ENCODE measurements at places on chromosomes 5 and 9. TPM values are rescaled to one million over a fixed set of nuclear protein-coding genes. Genes with fewer than 3 reads are reported as not detected.

Gene SPINK5
- 1.2 TPM for total RNA-seq

DNA sequence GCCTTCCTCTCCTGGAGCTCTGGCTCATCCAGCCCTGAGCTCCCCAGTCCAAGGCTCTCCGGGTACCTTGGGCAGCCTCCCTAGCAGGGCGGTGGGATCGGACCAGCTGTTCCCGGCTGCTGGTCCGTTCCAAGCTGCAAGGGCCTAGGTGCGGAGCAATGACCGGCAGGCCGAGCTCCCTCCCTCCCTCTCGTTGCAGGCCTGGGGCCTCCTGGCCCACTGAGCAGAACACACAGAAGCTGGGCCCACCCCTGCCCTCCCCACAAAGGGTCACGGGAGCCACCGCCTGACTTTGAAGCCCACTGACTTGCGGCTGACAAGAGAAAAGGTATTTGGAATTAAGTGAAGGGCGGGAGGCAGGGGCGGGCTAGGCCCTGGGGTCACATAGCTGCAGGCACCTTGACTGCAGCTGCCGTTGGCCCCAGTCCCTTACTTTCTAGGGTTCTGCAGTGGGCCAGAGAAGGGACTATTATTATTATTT, 104.7 kb upstream of the IER5L start:
- DNase-seq = peak; percentile 24

- DNase-seq = no peak
These were observed 22.6 kb downstream of the PIP5K1B start for GRCh38 chr9:68727636-68728035.

Gene C9orf40
- total RNA-seq = 2.9 TPM

DNA sequence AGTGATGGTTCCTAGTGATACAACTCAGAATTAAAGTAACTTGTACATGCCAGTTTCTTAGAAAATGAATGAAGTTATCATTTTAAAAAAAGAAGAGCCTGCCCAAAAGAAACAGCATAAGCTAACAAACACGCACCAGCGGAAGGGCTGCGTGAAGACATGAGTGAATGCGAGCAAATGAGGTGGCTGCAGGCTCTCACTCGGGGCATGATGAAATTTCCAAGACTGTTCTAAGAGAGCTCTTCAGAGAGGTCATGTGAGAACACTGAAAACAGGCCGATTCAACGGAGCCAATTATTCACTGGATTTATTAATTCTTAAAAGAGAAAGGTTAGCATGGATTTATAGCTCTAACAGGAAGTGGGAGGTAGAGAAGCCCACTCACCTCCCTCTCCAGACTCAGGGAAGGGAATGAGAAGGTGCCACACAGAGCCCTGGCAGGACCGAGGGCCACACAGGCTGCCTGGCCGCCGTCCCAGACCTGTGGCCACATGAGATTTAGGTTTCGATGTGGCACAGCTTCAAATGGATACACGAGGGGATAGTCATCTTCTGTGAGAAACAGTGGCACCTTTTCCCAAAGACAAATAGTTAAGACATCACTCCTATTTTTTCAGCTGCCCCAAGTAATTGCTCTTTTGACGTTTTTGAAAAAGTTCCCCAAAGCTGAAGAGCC, 55.5 kb downstream of the HABP4 start:
- DNase-seq = no peak

Gene PKD2L2
- not detected for total RNA-seq

Gene CCNO
- total RNA-seq = 2.7 TPM

Gene ACTL7A
- not detected for total RNA-seq

DNA sequence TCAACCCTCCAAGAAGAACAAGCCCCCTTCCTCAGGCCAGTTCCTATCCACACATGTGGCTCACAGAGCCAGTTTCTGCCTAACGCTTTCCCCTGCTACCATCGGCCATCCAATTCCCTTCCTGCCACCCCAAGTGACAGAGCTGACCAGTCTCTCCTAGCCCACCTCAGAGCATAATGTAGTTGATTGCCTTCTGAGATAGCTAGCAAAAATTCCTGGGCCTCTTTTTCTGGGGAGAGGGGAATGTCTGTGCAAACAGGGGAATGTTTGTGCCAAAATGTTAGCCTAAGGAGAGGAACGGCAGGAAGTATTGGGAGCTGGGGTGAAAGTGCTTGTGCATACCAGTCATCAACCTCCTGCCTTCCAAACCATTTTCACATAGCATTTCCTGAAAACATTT, 157.0 kb downstream of the PJA2 start:
- DNase-seq = no peak

DNA sequence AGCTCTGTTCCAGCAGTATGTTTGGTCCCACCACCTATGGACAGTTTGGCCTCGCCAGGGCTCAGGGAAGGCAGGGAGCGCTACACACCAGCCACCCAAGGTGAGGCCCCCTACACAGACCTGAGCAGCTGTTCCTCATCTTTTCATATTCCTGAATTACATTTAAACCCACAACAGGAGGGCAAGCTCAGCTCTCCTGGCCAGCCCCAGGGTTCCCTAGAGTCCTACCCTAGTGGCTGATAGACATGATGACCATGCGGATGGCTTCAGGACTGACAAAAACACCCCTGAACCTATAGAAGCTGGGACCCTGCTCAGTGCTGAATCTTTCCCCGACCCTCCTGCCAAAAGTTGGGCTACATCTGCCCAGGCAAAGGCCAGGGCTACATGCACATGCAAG, 6.7 kb upstream of the FOXE1 start:
- DNase-seq = no peak

DNA sequence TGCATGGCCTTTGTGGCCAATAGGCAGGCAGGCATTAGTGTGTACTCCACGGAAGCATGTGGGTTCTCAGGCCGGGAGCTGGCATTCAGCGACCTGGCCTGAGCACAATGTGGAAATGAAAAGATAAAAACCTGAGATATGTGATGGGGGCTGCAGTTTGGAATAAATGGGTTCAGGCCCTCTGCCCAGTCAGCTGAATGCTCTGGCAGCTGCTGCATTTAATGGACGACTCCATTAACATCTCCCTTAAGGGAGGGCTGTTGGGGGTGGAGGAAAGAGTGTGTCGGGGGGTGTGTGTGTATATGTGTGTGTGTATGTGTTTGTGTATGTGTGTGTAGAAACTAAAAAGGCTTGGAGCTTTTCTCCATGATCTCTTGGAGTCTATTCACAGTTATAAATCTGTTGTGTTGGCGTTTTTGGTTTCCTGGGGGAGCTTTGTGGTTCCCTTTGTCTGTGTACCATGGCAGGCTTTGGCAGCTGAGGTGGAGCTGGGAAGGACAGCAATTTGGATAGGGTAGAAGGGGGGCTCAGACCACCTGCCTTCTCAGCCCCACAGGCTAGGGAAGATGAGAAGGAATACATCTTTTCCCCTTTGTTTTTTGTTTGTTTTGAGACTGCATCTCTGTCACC, 27.3 kb upstream of the HSPA9 start:
- DNase-seq = no peak

GRCh38 chr9:35651956-35652828, 1.5 kb upstream of the SIT1 start:
- DNase-seq = no peak

DNA sequence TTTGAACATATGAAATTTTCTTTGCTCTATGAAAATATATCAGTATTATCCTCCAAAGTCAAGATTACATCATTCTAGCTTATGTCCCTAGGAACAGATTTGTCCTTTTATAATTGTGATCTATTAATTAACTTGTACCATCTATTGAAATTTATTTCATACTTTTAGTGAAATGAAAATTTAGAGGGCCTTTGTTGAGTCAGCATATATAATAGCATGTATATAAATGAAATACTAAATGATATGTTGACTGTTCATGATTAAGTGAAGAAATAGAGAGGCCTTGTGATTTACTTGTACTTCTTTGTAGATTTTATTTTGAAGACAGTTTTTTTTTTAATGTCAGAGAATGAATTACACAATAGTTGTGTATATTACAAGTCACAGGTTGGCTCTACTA, 86.4 kb downstream of the PARP8 start:
- DNase-seq = no peak

GRCh38 chr9:82726424-82727276, 336.3 kb downstream of the RASEF start:
- no peak for DNase-seq

Gene NDOR1
- 11.3 TPM for total RNA-seq

GRCh38 chr5:78260771-78261170, 33.7 kb downstream of the AP3B1 start:
- DNase-seq = no peak

Gene CNTFR
- total RNA-seq = 2.9 TPM

Gene ACOT12
- not detected for total RNA-seq

GRCh38 chr9:26523577-26523976, 369.0 kb downstream of the CAAP1 start:
- no peak for DNase-seq

Gene FOXD4L5
- 0.15 TPM for total RNA-seq

Gene CCNI2
- not detected for total RNA-seq

Gene KIF4B
- not detected for total RNA-seq

Gene HCN1
- total RNA-seq = 0.27 TPM

DNA sequence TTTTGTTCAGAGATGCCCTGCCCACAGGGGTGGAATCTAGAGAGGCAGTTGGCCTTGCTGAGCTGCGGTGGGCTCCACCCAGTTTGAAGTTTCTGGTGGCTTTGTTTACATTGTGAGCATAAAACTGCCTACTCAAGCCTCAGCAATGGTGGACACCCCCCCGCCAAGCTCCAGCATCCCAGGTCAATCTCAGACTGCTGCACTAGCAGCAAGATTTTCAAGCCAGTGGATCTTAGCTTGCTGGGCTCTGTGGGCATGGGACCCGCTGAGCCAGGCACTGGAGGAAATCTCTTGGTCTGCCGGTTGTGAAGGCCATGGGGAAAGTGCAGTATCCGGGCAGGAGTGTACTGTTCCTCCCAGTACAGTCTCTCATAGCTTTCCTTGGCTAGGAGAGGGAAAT, 55.5 kb downstream of the MINAR2 start:
- DNase-seq = no peak

- peak; percentile 52 for DNase-seq
These were observed 933.8 kb upstream of the DMAC1 start for GRCh38 chr9:8733131-8733954.

Gene BTNL3
- not detected for total RNA-seq

Gene GFI1B
- total RNA-seq = not detected

DNA sequence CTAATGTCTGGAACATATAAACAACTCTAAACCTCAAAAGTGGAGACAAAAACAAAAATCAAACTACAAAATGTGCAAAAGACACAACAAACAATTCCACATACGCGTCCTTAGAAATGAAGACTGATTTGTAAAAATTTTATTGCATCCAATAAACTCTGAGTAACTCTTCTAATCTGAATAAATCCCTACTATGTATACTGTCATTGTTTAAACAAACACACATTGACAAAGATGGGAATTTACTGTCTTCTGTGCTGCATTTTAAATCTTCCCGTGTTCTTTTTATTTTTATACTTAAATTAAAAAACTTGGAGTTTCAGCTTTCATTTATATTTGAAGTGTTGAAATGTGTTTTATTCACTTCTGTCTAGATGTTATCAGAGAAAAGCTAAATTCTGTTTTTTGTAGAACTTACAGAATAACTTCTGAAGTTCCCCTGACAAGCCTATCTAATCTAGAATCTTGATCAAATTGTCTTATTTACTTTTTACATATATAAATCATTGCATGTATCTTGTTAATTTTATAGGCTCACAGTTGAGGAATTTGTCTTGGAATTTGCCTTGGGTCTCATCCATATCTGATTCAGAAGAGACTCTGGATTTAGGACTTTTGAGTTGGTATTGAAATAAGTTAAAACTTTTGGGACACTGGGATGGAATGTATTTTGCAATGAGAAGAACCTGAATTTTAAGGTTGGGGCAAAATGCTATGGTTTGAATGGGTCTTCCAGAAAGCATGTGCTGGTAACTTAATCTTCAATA, 2064.4 kb upstream of the C9orf72 start:
- DNase-seq = no peak

- no peak for DNase-seq
These were observed 23.2 kb upstream of the DAB2 start for GRCh38 chr5:39447968-39448367.

DNA sequence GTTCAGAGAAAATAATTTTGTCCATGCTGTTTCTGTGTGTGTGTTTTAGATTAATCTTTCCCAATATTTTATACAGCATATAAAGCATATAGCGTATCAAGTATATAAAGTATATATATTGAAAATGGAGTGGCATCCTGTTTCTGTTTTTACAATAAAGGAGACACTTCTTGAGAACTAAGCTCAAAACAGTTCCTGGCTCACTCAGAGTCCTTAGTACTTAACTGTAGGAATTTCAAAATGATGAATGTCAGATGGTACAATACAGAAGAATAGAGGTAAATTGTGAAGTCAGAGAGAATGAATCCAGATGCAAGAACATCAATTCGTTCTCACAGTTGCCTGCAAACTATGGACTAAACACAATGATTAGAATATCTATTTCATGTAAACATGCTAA, 68.7 kb upstream of the TAS2R1 start:
- DNase-seq = no peak

Gene CDC25C
- not detected for total RNA-seq

- no peak for DNase-seq
These were observed 675.9 kb downstream of the SEMA5A start for GRCh38 chr5:8869932-8870331.

GRCh38 chr5:179699616-179700237, 960 bp downstream of the CANX start:
- no peak for DNase-seq

- DNase-seq = no peak
These were observed 62.1 kb upstream of the SPDL1 start for GRCh38 chr5:169521366-169521983.

Gene N4BP3
- total RNA-seq = 0.40 TPM

- DNase-seq = no peak
These were observed 23.4 kb downstream of the DMRTA1 start for GRCh38 chr9:22469928-22470544.

All from ovary (tissue), 10 donors.